GM19239 (cell line): ENCODE measurements at places on chromosomes 1 and 21.
A peak's percentile ranks its signal among the peaks of the same experiment; 100 is the strongest.

- no peak for DNase-seq
Measured at GRCh38 chr1:206805357-206805756, 33.1 kb upstream of the IL10 start.

GRCh38 chr1:63780565-63780964 is 6.7 kb downstream of the ROR1 start:
- no peak for DNase-seq

- no peak for DNase-seq
Measured at GRCh38 chr1:232600424-232601258, 29.3 kb downstream of the SIPA1L2 start.

- no peak for DNase-seq
Measured at GRCh38 chr1:197912739-197913494, 4.3 kb upstream of the LHX9 start.

- DNase-seq: no peak
Measured at GRCh38 chr1:88133991-88134390, 550.1 kb upstream of the PKN2 start.

GRCh38 chr1:156368157-156368658 is 803 bp upstream of the RHBG start:
- DNase-seq: no peak

DNA sequence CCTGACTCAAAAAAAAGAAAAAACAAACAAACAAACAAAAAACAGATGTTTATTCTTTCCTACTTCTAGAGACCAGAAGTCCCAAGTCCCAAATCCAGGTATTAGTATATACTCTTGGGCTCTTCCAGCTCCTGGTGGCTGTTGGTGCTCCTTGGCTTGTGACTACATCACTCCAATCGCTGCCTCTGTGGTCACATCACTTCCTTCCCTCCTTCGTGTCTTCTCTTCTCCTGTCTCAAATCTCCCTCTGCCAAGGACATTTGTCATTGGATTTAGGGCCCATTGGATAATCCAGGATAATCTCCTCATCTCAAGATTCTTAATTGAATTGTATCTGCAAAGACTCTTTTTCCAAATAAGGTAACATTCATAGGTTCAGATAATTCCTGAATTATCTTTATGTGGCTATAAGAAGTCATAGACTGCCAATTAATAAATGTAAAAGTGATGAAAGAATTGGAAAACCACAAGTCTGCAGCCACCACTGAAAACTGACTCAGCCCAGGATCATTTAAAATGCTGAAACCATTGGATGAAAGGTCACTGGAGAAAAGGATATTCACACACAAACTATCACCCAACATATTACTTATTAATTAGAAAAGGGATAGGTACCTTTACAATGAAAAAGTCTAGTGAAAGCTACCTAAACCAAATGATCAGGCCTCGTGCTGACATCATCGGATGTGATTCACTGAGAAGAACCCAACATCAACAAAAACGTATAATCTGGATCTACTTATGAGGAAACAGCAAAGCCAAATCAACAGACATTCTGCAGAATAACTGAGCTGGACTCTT is 67.1 kb downstream of the ZNF281 start:
- no peak for DNase-seq

GRCh38 chr21:39150316-39150715 is 32.9 kb downstream of the PSMG1 start:
- no peak for DNase-seq

- no peak for DNase-seq
Measured at GRCh38 chr1:237258871-237259270, 216.9 kb downstream of the RYR2 start.

GRCh38 chr1:62852253-62852652 is 68.3 kb downstream of the ATG4C start:
- no peak for DNase-seq

- no peak for DNase-seq
Measured at GRCh38 chr1:164651351-164651951, 92.5 kb downstream of the PBX1 start.

GRCh38 chr1:20724364-20725188 is 6.8 kb upstream of the KIF17 start:
- DNase-seq: no peak

DNA sequence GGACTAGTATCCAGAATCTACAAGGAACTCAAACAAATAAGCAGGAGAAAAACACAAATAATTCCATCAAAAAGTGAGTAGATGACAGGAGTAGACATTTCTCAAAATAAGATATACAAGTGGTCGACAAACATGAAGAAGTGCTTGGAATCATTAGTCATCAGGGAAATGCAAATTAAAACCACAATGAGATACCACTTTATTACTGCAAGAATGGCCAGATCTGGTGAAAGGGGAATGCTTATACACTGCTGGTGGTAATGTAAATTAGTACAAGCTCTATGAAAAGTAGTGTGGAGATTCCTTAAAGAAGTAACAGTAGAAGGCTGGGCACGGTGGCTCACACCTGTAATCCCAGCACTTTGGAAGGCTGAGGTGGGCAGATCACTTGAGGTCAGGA is 73.8 kb downstream of the POU2F1 start:
- DNase-seq: no peak

- peak; percentile 75 for DNase-seq
Measured at GRCh38 chr1:21334214-21335087, 44.2 kb upstream of the ECE1 start.
